ENCODE measurements at places on chromosomes 3 and 15. TPM values are rescaled to one million over a fixed set of nuclear protein-coding genes. Genes with fewer than 3 reads are reported as not detected.

Gene GOLGA6D
- total RNA-seq, result not detected

Gene CCR8
- total RNA-seq, result not detected

Gene HHLA2
- total RNA-seq, result 0.32 TPM

Gene IL20RB
- total RNA-seq, result 3.6 TPM

Gene UPK1B
- not detected for total RNA-seq

Gene NAALADL2
- total RNA-seq, result 12.5 TPM

Gene KIAA1143
- total RNA-seq, result 17.9 TPM

All from mesenteric fat pad (tissue), 1 donor.